Caco-2 (cell line): ENCODE measurements at places on chromosomes 3 and 15.

- H3K27me3 ChIP-seq, result no peaks in the 10 kb centered on the region
- DNase-seq, result no peak
- H3K36me3 ChIP-seq, result peaks cover 4% of the 10 kb centered on the region; the same call in 1 of the 2 replicates
- peaks cover 4% of the 10 kb centered on the region; the same call in 1 of the 2 replicates for H3K4me1 ChIP-seq
- H3K4me3 ChIP-seq, result no peak overlapping the region
- H3K27ac ChIP-seq, result no peak overlapping the region
These were observed 303.0 kb upstream of the TPM1 start for GRCh38 chr15:62739507-62739906.

GRCh38 chr15:69511015-69511414, 58.4 kb downstream of the RPLP1 start:
- no peaks in the 10 kb centered on the region for H3K4me1 ChIP-seq
- H3K27ac ChIP-seq, result no peak overlapping the region
- H3K36me3 ChIP-seq, result no peaks in the 10 kb centered on the region
- DNase-seq, result no peak
- H3K4me3 ChIP-seq, result no peak overlapping the region
- no peaks in the 10 kb centered on the region for H3K27me3 ChIP-seq

DNA sequence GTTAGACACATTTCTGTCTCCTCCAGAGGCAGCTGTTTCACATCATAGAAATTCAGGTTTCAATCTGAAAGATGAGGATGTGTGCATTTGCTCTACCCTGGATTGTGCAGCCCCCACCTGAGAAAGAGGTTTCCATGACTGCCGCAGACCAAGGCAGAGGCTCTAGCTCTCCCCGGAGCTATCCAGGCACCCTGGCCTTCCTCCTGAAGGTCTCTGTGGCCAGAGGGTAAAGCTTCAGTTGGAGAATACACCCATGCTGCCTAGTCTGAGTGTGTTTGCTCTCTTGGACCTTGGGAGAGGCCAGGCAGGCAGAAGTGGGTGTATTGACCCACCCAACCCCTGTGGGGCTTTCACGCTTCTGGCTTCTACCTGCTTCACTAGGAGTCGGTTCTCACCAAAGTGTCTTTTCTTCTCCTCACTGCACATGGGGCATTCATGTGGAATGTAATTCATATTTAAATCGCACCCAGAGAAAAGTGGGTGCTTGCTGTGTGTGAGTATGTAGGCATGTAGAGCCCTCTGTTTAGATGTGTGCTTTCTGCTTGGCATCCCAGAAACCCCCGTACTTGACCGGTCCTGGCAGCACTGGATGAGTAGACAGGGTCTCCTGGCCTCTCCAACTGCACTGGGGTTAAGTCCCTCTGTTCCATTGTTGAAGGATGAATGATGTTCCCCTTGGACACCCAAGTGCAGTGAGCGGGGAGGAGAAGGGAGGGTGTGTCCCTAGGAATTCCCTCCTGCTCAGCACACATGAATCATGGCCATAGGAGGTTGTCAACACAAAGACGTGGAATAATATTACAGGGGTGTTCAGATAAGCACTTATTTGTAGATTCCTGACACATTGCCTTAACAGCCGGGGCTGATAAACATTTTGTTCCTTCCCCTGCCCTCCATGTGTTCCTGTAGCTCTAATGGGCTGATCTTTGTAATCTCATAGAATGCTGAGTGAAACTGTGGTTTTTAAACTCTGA, 20.3 kb upstream of the RAB6B start:
- no peaks in the 10 kb centered on the region for H3K36me3 ChIP-seq
- no peak for DNase-seq
- no peak overlapping the region for H3K27ac ChIP-seq
- H3K27me3 ChIP-seq, result no peaks in the 10 kb centered on the region

GRCh38 chr15:41494922-41495735, 1.5 kb downstream of the ITPKA start:
- DNase-seq, result peak; percentile 68
- H3K4me3 ChIP-seq, result peak overlapping the region; percentile 81
- no peaks in the 10 kb centered on the region; the same call in 1 of the 2 replicates for H3K36me3 ChIP-seq
- H3K27me3 ChIP-seq, result no peaks in the 10 kb centered on the region
- no peak overlapping the region for H3K27ac ChIP-seq

DNA sequence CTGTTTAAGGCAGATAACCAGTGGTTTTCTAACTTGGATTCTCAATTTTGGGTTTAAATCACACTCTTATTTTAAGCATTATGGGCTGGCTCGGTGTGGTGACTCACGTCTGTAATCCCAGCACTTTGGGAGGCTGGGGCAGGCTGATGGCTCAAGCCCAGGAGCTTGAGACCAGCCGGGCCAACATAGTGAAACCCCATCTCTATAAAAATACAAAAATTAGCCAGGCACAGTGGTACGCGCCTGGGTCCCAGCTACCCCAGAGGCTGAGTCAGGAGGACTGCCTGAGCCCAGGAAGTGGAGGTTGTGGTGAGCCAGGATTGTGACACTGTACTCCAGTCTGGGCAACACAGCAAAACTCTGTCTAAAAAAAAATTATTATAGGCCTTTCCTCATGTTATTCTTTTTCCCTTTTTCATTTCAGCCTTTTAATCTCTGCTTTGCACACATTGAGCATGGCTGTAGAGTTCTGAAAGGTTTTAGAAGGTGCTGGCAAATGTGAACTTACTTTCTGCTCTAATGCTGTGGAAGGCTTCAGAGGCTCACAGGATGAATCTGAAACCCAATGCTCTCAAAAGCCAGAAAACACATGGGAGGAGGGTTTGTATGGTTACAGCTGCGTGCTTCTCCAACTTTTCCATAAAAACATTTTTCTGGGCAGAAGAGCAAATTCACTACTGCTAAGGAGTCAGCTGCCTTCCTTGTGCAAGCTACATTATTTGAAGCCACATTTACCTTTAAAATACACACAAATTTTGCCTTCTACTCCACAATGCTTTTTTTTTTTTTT, 32.5 kb downstream of the CHAC1 start:
- no peak for DNase-seq
- no peaks in the 10 kb centered on the region for H3K27me3 ChIP-seq
- H3K36me3 ChIP-seq, result no peaks in the 10 kb centered on the region; the same call in 1 of the 2 replicates
- H3K4me3 ChIP-seq, result no peak overlapping the region

- no peak overlapping the region for H3K4me3 ChIP-seq
- DNase-seq, result no peak
- H3K27ac ChIP-seq, result no peak overlapping the region
- H3K4me1 ChIP-seq, result no peaks in the 10 kb centered on the region
These were observed 720.9 kb upstream of the SEMA6D start for GRCh38 chr15:46996359-46996758.

DNA sequence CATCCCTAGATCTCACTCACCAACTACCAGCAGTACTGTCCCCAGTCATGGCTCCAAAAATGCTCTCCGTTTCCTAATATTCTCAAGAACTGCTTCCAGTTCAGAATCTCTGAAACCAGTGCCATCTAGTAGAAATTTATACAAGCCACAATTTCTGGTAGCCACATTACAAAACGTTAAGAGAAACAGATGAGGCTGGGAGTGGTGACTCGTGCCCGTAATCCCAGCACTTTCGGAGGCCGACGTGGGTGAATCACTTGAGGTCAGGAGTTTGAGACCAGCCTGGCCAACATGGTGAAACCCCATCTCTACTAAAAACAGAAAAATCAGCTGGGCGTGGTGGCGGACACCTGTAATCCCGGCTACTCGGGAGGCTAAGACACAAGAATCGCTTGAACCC, 78.4 kb upstream of the RAD18 start:
- H3K27me3 ChIP-seq, result no peaks in the 10 kb centered on the region
- H3K27ac ChIP-seq, result no peak overlapping the region
- no peaks in the 10 kb centered on the region for H3K36me3 ChIP-seq
- DNase-seq, result no peak
- H3K4me1 ChIP-seq, result no peaks in the 10 kb centered on the region

DNA sequence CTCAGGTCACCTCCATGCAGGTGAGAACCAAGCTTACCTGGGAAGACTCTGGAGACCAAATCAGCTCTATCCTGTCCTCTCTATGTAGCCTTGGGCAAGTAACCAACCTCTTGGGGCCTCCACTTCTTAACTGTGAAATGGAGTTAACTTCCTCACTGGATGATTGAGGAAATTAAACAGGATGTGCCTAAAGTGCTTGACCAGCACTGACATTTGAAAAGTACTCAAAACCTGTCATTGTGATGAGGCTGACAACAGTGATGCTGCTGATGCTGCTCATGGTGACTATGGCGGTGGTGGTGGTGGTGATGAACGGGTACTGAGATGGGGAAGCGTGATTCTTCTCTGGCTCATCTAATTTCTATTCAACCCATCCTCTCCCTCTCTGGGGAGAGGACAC, 22.3 kb downstream of the VIPR1 start:
- no peaks in the 10 kb centered on the region for H3K27me3 ChIP-seq
- H3K4me1 ChIP-seq, result peaks cover 2% of the 10 kb centered on the region; the same call in 1 of the 2 replicates
- DNase-seq, result no peak
- no peak overlapping the region for H3K27ac ChIP-seq

GRCh38 chr3:107942244-107942643, 148.6 kb downstream of the CD47 start:
- H3K4me1 ChIP-seq, result no peaks in the 10 kb centered on the region
- no peak for DNase-seq
- H3K27me3 ChIP-seq, result no peaks in the 10 kb centered on the region; the same call in 1 of the 2 replicates
- no peak overlapping the region for H3K4me3 ChIP-seq
- H3K36me3 ChIP-seq, result no peaks in the 10 kb centered on the region

GRCh38 chr3:106908181-106908938, 468.9 kb upstream of the CCDC54 start:
- H3K27ac ChIP-seq, result no peak overlapping the region
- H3K27me3 ChIP-seq, result no peaks in the 10 kb centered on the region
- no peaks in the 10 kb centered on the region for H3K36me3 ChIP-seq
- no peak overlapping the region for H3K4me3 ChIP-seq

DNA sequence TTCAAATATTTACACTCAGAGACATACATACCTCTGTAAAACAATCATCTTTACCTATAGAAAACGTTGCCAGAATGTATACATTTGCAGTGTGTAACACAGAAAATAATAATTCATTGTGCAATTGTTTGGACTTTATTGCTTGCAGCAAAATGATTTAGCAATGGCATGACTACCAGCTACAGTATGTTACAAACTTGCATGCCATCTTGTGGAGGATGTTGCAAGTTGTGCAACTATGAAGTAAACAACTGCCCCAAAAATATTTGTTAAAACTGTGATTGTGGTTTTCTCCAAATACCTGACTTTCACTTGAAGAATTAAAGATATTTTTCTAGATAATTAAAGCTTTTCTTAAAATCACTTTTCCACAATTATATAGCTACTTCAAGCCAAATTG, 27.1 kb upstream of the C3orf49 start:
- no peak for DNase-seq
- H3K27ac ChIP-seq, result no peak overlapping the region
- no peak overlapping the region for H3K4me3 ChIP-seq
- no peaks in the 10 kb centered on the region for H3K27me3 ChIP-seq

DNA sequence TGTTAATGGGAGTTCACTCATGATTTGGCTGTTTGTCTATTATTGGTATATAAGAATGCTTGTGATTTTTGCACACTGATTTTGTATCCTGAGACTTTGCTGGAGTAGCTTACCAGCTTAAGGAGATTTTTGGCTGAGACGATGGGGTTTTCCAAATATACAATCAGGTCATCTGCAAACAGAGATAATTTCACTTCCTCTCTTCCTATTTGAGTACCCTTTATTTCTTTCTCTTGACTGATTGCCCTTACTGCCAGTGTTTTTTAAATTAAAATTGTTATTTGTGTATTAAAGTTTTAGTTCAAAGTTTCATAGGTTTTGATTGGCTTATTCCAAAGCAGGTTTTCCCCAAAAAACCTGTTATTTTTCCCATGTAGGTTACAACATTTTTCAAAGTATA, 390.5 kb upstream of the RBMS3 start:
- H3K27ac ChIP-seq, result no peak overlapping the region
- no peaks in the 10 kb centered on the region for H3K27me3 ChIP-seq
- DNase-seq, result no peak
- H3K4me3 ChIP-seq, result no peak overlapping the region

GRCh38 chr3:46359733-46360493, 6.0 kb downstream of the CCR2 start:
- H3K27me3 ChIP-seq, result no peaks in the 10 kb centered on the region
- H3K27ac ChIP-seq, result no peak overlapping the region
- no peaks in the 10 kb centered on the region for H3K36me3 ChIP-seq
- H3K4me1 ChIP-seq, result no peaks in the 10 kb centered on the region

- peak overlapping the region; percentile 95 for H3K4me3 ChIP-seq
- H3K27me3 ChIP-seq, result no peaks in the 10 kb centered on the region
- H3K27ac ChIP-seq, result peak overlapping the region; percentile 75
- no peaks in the 10 kb centered on the region for H3K36me3 ChIP-seq
These were observed 923 bp downstream of the SIAH2 start for GRCh38 chr3:150761831-150762661.

DNA sequence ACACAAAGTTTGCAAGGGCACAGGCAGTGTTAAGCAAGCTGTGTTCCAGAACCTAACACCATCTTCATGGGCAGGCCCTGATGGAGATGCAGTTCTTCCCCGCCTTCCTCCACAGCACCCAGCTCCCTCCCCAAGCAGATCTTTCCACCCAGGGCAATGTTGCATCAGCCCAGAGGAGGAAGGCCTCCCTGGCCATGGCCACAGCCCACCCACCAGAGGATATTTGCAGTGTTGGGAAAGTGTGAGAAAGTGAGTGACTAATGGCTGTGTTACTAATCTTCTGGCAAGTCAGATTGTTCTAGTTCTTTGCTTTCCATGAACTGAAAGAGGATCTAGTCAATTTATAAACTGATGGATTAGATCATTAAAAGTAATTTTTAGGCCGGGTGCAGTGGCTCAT, 42.0 kb upstream of the ATP10A start:
- H3K27me3 ChIP-seq, result no peaks in the 10 kb centered on the region
- no peaks in the 10 kb centered on the region for H3K36me3 ChIP-seq
- DNase-seq, result no peak
- H3K27ac ChIP-seq, result no peak overlapping the region
- H3K4me1 ChIP-seq, result no peaks in the 10 kb centered on the region

DNA sequence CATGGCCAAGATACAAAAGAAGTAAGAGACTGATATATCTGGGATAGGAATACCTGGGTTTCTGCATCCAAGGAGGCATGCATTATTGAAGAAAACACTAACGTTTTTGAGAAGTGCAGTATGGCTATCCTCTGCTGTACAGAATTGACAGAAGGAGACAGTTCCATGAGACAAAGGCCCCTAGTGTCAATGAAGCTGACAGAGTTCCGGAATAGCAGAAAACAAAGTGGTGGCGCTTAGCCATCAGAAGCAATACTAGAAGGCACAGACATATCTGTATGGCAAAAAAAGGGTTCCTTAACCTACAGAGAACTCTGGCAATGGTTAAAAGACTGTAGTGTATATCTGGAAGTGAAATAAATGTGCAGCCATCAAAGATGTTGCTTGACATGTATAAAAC, 77.8 kb downstream of the VGLL3 start:
- H3K27ac ChIP-seq, result no peak overlapping the region
- H3K4me3 ChIP-seq, result no peak overlapping the region
- H3K4me1 ChIP-seq, result no peaks in the 10 kb centered on the region
- no peaks in the 10 kb centered on the region for H3K36me3 ChIP-seq

GRCh38 chr3:63056932-63057331, 181.7 kb upstream of the CADPS start:
- no peak overlapping the region for H3K4me3 ChIP-seq
- no peak for DNase-seq
- no peaks in the 10 kb centered on the region for H3K36me3 ChIP-seq
- no peak overlapping the region for H3K27ac ChIP-seq
- no peaks in the 10 kb centered on the region for H3K4me1 ChIP-seq
